ENCODE measurements at places on chromosomes 6 and 20. TPM values are rescaled to one million over a fixed set of nuclear protein-coding genes. Genes with fewer than 3 reads are reported as not detected.

COL9A3 gene
- 0.38 TPM for total RNA-seq

PNPLA1 gene
- total RNA-seq = not detected

MICA gene
- 33.2 TPM for total RNA-seq

NHLRC1 gene
- 0.51 TPM for total RNA-seq

OR2J3 gene
- not detected for total RNA-seq

FKBP1C gene
- 3.1 TPM for total RNA-seq

RAET1G gene
- under 0.01 TPM for total RNA-seq

BHLHE23 gene
- total RNA-seq = not detected

SNAP25 gene
- total RNA-seq = not detected

TPX2 gene
- total RNA-seq = 12.9 TPM

GRCh38 chr6:84836366-84836765 lies 72.0 kb upstream of the TBX18 start:
- DNase-seq = no peak

- DNase-seq = no peak
These were observed 72.9 kb downstream of the FYN start for GRCh38 chr6:111800259-111800765.

GRCh38 chr6:99592900-99593299 lies 13.7 kb upstream of the PRDM13 start:
- no peak for DNase-seq

DNA sequence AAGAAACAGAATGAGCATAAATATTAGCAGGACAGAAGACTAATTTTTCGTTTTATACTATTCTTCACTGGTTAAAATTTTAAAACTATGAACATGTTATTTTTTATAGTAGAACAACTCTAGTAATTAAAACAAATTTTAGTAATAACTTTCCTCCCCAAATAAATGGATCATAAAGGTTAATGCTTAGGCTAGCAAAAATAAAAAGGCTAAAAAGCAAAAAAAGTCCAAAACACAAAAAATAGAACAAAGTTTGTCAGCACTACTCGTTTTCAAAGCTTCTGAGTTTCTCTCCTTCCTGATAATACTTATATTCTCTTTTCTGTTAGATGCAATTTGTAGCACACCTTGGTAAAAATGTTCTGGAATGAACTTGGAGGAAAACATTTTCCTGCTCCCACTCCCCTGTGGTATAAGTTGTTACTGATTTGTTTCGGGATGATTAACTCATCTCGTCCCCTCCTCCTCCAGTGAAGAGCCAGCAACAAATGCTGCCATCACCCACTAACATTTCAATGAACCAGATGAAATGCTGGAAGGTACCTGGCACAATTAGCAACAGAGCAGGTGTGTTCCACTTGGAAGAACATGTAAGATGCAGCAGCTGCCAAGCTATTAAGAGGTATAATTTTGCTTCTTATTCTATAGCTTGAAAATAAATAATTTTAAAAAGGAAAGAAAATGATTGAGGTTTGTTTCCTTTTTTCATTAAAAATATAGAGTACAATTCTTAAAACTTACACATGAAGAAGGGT lies 130.5 kb downstream of the MYB start:
- DNase-seq = no peak

GRCh38 chr6:109013656-109014305 lies 80.9 kb downstream of the SESN1 start:
- DNase-seq = no peak

DNA sequence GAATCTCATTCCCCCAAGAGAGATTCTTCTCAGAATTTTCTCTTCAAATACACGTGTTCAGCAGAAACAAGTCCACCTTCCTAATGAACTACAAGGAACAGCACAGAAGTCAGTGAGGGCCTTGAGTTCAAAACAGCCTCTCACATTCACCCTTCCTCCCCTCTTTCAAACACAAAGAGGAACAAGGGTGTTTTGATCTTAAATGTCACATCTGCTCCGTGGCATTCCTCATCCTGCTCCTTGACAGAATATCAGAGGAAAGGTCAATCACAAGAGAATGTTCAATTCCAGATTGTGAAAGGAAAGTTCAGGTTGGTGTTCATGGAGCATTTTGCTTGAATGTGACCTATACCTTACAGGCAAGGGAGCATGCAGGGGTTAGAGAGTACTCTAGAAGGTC lies 35.6 kb upstream of the FAM210B start:
- no peak for DNase-seq

GRCh38 chr6:138539876-138540275 lies 40.6 kb upstream of the NHSL1 start:
- no peak for DNase-seq

GRCh38 chr6:142648036-142648451 lies 296.9 kb downstream of the HIVEP2 start:
- no peak for DNase-seq

DNA sequence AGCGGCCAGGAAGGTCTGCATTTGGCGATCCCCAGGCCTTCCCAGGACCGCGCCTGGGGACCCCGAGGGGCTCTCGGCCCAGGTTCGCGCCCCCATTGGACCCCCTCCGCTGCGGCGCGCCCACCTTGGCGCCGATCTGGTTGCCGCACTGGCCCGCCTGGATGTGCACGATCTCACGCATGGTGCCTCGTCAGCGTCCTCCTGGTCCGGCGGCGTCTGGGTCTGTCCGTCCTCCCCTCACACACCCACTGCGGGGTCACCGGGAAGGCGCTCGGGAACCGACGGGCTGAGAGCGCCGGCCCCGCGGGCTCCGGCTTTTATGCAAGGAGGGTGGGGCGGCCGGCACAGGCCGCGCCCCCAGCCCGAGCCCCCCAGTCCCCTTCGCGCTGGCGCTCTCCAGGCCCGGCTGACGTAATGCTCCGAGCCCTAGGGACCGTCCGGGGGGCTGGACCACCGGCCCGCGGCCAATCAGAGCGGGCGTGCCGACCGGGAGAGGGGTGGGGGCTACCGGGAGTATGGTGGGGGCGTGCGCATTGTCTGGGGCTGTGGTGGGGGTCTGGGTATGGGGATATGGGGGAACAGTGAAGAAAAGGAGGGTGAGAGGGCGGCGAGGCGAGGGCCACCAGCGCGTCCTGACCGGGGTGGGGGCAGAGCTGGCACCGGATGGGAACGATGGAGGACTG lies at the start of gene TUBB2B:
TUBB2B (minus strand) TSS at position 291 of the 683 bp plus-strand sequence; CDS start at position 181, 110 bp downstream.
- peak; percentile 38 for DNase-seq

DNA sequence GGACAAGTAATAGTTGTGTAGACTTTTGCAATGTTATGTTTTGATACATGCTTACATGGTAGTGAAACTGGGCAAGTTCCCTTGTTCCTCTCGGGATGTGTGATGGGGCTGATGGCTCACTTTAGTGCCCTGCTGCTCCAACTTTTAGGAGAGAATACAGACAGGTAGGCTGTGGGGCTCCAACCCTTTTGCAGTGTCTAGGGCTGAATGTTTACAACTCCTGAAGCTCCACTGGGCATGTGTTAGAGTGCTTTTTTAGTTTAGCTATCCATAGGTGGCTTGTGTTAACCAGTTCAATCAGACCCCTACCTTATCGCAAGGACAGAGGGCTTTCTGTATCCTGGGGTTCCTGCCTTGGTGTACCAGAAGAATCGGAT lies 33.8 kb downstream of the SERPINB6 start:
- DNase-seq = no peak

DNA sequence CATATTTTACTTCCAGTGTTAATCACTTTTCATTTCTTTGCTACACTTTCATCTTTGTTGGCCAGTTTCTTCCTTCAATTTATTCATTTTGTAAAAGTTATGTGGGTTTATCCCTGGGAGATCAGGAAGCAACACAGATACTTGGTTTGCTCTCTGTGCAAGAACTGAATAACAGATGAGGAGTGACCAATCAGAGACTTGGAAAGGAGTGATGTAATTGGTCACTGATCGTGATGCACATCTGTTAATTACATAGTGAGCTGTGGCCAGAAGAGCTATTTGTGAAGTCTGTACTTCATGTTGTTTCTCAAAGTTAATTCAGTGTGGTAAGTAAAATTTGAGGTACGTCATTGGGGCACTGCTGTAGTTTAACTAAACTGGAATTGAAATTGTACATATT lies 21.3 kb downstream of the ANKRD6 start:
- DNase-seq = no peak

DNA sequence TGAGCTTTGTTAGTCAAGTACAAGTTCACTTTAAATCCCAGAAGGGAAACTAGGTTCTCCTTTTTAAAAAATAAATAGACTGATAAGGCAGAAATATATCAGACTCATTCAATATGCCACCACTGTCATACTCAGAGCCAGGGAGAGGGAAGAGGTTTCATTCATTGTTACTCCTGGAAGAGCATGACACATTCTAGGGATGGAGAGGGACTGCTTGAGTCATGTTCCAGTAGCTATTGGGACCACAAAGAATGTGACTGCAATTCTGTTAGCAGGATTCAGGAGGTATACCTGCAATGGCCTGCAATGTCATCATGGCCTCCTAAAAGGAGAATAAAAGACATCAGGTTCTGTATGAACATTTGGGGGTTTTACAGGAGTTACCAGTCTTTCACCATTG lies 167.6 kb downstream of the TFAP2B start:
- DNase-seq = no peak

DNA sequence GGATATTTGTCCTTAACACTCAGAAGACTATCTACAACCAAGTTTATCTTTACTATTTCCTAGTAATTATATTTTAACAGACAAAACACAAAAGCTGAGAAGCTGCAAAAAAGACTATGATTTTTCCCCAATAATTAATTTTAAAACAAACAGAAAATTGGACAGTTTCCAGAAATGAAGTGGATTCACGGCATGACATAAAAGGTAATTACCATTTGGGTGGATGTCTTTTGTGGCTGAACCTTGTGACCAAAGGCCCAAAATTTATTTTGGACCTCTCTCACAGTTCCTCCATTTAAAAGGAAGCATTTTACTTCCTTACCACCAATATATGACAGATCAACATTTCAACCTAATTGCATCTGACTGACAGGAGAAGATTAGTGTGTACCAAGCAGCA lies 90.2 kb downstream of the GMDS start:
- DNase-seq = no peak

DNA sequence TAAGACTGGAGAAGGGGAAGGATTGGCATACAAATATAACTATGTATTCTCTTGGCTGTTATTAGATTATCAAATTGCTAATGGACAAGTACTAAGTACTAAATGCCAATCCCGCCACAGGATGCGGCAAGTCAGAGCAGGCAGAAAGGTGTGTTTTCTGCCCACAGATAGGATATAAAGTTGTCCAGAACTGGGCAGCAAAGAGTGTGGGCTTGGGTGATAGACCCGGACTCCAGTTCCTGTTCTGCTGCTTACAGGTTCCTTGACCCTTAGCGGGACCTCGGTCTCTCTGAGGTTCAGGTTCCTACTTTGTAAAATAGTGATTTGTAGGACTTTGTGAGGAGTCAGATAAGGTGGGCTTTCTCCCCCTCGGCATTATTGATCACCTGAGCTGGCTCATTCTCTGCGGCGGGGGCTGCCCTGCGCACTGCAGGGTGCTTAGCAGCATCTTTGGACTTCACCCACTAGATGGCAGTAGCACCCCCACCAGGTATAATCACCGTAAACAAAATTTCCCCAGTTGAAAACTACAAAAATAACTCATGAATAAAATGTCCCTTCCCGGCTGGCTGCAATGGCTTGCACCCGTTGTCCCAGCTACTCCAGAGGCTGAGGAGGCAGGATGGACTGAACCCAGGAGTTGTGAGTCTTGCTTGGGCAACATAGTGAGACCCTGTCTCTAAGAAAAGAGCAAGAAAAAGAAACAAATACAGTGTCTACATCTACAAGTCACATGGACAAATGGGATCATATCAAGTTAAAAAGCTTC lies 193.1 kb downstream of the DOK5 start:
- DNase-seq = no peak

DNA sequence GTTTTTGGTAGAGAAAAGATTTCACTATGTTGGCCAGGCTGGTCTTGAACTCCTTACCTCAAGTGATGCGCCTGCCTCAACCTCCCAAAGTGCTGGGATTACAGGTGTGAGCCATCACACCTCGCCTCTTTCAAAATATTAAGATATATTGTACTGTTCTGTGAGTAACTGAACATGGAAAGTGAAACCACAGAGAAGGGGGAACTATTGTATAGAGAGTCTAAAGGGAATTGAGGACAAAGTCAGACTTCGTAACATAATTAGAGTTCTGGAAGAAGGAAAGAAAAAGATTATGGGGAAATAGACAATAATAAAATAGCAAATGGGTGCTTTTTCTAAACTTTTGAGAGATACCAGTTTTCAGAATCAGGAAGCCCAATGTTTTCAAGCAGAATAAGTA lies 17.4 kb upstream of the AKAP7 start:
- no peak for DNase-seq

- DNase-seq = peak; percentile 96
These were observed at the start of gene XRN2 for GRCh38 chr20:21303061-21303871. XRN2 (plus strand) TSS chr20:21303331; CDS start chr20:21303399, 68 bp downstream.

DNA sequence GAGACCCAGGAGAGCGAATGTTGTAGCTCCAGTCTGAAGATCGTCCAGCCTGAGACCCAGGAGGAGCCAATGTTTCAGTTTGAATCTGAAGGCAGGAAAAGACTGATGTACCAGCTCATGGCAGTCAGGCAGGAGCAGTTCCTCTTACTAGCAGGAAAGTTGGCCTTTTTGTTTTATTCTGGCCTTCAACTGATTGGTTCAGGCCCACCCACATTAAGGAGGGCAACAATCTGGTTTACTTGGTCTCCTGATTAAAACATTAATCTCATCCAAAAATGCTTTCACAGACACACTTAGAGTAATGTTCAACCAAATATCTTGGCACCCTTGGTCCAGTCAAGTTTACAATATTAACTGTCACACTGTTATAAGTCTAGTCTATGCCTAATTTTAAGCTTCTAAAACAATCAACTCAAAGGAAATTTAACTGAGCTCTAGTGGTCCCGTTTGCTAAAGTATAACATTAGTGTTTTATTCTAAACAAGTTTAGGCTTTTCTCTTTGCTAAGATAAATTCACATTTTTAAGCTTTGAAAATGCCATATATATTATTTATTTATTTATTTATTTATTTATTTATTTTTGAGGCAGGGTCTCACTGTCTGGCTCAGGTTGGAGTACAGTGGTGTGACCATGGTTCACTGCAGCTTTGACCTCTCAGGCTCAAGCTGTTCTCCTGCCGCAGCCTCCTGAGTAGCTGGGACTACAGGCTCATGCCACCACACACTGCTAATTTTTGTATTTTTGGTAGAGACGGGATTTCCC lies 275.5 kb upstream of the SLC35B3 start:
- DNase-seq = no peak

Measured in dermis microvascular lymphatic vessel endothelial cell (primary cell).